Retinal pigment epithelial cell (primary cell): ENCODE measurements at places on chromosomes 4 and X.

DNA sequence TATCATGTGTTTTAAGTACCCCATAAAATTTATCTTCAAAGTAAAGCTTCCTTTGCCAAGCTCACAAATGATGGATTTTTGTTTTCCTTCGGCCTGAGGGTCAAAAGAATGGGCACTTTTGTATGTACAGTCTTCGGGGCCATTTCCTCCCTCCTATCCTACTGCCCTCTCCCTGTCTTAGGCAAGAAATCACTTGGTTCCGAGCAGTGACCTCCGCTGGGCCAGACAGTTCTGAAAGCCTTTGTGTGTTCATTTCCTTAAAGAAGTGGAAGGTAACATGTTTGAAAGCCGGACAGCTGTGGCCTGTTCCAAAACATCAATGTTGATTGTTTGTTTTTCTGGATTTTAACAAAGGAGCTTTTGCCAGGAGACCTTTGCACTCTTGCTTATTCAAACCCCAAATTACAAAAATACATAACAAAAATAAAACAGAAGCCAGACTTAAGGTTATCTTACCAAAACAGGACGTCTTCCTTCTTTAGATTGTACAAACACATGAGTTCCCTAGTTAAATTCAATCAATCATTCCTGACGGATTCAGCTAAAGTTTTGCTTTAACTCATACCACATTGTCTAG lies 110.6 kb upstream of the LIMCH1 start:
- no peak for DNase-seq

GRCh38 chr4:168551211-168551610 lies 54.4 kb downstream of the PALLD start:
- DNase-seq = no peak

GRCh38 chr4:153159728-153160221 lies 44.5 kb upstream of the TRIM2 start:
- DNase-seq = no peak

DNA sequence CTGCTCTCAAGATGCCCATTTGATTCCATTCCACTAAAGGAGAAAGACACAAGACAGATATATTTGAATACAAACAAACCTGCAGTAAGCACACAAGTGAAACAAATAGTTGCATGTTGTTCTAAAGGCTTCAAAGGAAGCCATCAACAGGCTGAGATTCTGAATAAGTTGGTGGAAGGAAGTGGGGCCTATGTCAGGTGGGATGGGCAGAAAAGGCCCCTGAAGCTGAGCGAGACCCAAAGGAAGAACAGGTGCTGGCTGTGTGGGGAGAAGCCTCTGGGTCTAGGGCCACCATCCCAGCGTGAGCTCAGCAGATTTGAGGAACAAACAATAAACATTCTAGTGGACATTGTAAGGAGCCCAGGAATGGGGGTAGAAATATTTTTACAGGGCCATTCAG lies 82.4 kb upstream of the PLAC8 start:
- no peak for DNase-seq

- no peak for DNase-seq
These were observed 56.6 kb upstream of the CHRDL1 start for GRCh38 chrX:110852180-110852579.

DNA sequence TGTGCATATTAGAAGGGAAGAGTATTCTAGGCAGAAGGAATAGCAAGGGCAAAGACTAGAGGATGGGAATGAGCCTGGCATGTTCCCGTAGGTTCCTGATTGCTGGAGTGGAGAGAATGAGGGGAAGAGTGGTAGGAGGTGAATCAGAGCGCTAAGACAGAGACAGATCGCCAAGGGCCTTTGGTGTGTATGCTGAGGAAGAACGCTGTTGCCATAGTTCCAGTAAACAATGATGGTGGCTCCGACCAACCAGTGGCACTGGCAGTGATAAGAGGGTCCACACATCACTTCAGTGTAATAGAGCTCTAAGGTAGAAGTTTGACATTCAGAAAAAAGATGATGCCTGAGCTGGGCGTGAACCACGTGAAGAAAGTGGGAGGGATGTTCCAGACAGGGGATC lies 966 bp downstream of the TBC1D25 start:
- DNase-seq = no peak

DNA sequence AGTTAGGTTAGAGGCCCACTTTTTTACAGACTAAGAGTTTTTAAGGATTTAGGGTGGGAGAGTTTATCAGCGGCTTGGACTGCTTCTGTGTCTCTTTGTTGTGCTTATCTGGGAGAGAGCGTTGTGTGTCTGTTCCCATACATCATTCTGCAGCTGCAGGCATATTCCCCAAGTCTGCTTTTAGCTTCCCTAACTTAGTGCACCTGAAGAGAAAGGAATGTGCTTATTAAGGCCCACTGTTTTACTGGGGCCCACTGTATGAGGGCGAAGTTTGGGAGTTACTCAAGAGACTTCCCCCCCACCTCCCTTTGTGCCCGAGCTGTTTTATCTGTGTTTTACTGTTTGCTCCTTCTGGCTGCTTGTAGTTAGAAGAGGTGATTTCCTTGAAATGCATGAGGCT lies 31.9 kb downstream of the ART3 start:
- no peak for DNase-seq

DNA sequence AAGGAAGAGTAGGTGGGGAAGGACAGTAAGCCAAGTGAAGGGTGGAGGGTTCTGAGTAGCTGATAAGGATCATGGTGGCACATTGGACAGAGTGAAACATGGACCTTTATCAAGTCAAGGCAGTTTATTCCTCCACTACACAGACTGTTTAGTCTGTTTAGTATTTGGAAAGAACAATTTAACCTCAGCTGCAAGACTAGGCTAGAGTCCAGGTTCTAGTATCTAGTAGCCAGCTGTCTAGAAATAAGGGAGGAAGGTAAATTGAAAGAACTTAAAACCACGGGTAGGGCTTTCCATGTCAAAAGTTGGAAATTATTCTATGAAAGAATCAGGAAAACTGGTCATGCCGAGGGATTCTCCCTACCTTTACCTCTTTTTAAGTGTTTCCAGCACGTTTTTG lies 140.1 kb upstream of the MED14 start:
- DNase-seq = no peak
